ENCODE measurements at places on chromosomes 2 and 18. TPM values are rescaled to one million over a fixed set of nuclear protein-coding genes. Genes with fewer than 3 reads are reported as not detected.

PLA2R1 gene
- 13.2 TPM for total RNA-seq

RBBP8 gene
- 24.2 TPM for total RNA-seq

ALPI gene
- not detected for total RNA-seq

PNO1 gene
- 20.3 TPM for total RNA-seq
